ENCODE measurements at places on chromosomes 16 and 17. TPM values are rescaled to one million over a fixed set of nuclear protein-coding genes. Genes with fewer than 3 reads are reported as not detected.
A peak's percentile ranks its signal among the peaks of the same experiment; 100 is the strongest.

DNA sequence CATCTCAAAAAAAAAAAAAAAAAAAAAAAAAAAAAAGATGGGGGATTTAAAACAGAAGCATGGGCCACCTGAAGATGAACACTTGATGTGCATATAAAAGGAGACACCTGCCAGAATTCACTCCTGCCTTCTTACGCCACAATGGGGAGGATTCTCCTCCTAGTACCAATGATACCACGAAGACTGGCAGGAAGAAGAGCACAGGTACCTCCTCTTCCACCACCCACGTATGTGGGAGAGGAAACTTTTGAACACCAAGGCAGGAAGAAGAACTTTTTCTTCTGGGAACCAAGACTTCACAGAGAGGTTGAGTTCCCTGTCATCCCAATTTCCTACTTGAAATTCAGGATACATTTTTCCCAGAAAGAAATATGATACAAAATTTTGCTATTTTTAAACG lies 2.7 kb upstream of the MAP2K6 start:
- DNase-seq: no peak

DNA sequence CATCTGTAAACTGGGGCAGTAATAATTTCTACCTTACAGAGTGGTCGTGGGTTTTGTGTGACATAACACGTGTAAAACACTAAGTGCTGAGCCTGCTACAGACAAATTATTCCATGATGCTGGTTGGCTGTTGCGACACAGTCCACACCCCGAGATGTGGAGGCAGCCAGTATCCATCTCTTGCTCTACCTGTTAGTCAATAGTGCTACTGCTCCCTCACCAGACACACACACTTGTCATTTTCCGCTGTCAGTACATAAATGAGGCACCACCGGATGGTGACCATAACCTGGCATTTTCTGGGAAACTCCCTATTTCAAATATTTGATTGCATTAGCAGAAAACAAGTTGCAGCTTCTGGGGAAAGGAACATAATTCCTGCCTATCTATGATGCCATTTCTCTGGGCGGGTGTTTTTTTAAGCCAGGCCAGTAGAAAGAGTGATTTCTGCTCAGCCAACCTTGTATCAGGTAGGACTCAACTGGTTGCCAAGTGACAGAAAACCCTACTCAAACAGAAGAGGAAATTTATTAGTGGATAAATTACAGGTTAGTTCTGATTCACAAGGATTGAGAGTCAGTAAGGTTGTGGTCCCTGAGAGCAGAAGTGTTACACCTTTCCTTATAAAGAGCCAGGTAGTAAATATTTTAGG lies 24.1 kb downstream of the DNAJA2 start:
- DNase-seq: no peak

Gene SYCE1L
- total RNA-seq: not detected

DNA sequence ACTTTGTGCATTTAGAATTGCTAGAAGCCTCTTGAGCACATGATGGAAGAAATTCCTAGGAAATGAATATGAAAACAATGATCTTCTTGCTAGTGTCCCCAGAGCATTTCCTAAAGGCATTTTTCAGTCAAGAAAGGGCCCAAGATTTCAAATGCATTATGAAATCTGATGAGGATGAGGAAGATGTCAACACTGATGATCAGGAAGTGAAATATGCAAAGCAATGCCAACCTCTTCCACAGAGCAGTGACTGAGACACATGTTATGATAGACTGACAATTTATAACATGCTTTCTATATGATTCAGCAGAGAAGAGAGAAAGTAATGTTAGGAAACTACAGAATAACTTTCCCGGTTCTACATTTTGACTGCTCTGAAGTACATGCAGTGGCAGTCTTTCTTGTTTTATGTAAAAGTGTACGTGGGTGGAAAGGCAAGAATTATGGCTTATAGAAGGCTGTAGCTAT lies 859.1 kb upstream of the GOT2 start:
- peak; percentile 86 for DNase-seq

- no peak for DNase-seq
Measured at GRCh38 chr16:82776470-82777146, 149.8 kb downstream of the CDH13 start.

- no peak for DNase-seq
Measured at GRCh38 chr17:55314784-55315491, 50.2 kb downstream of the HLF start.
